Glutamatergic neuron (in vitro differentiated cells): ENCODE measurements at places on chromosomes 6 and 20. TPM values are rescaled to one million over a fixed set of nuclear protein-coding genes. Genes with fewer than 3 reads are reported as not detected.

GRCh38 chr20:3168829-3169590, 4.3 kb downstream of the LZTS3 start:
- no peak for DNase-seq

DNA sequence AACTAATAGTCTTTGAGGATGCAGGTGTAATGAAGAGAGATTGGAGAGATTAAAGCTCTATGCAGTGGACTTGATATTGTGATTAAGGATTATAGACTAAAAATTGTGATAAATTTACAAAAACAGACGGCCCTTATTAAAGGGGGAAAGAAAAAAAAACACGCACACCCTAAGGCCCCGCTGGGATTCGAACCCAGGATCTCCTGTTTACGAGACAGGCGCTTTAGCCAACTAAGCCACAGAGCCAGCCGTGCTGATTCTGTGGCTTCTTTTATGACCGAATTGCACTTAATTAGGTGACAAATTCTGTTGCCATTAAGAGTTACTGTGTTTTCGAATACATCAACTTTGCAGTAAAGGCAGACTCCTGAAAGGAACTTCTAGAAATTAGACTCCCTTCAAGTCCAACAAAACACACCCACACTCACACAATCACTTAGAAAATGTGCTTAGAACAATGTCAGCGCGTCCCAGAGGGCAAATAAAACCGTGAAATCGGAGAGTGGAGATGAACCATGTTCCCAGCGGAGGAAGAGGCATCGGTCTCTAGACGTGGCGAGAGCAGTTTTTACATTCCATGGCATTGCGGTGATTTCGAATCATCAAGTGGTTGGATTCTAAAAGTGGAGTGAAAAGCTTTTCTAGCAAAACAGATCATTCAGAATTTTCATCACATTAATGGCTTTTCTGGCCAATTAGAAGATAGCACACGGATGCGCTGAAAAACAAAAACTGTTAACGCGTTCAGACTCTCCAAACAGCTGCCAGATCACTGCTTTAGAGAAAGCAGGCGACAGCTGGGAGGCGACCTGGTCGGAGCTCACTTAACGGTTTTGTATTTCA, 122.6 kb downstream of the GPX5 start:
- DNase-seq: peak; percentile 79

GRCh38 chr20:64219202-64219601, 36.3 kb upstream of the PCMTD2 start:
- DNase-seq: no peak

- DNase-seq: no peak
Measured at GRCh38 chr20:62601714-62602113, 40.6 kb upstream of the SLCO4A1 start.

The UNC93A gene
- total RNA-seq: not detected

DNA sequence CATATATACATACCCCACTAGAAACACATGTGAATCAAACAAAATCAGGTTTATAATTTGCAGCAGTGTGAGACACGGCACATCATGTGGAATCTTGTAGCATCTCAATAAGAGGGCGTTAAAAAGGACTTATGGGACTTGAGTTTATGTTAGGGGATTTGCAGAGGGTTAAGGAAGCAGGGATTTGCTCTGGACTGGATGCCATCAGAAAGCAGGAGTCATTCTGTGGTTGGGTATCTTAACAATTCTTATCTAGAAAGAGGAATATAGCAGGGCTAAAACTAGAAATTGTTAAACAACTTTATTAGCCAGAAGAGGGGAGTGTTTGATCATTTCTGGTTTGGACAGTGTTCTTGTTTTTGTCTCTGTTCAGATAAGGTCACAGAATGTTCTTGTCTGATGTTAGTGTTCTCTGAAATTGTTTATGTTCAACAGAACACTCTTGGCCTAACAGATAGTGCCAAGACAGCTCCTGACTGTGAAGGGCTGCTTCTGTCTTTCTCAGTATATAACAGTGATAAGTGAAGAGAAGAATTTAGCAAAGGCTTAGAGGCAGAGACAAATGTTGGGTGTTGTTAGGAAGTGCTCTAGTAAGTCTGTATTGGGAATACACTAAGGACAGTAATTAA, 39.2 kb downstream of the LIN28B start:
- DNase-seq: no peak

The DOK5 gene
- 30.8 TPM for total RNA-seq

GRCh38 chr6:158793432-158793831, 25.7 kb downstream of the EZR start:
- DNase-seq: no peak

GRCh38 chr20:48657426-48658197, 170.2 kb downstream of the PREX1 start:
- peak; percentile 68 for DNase-seq

DNA sequence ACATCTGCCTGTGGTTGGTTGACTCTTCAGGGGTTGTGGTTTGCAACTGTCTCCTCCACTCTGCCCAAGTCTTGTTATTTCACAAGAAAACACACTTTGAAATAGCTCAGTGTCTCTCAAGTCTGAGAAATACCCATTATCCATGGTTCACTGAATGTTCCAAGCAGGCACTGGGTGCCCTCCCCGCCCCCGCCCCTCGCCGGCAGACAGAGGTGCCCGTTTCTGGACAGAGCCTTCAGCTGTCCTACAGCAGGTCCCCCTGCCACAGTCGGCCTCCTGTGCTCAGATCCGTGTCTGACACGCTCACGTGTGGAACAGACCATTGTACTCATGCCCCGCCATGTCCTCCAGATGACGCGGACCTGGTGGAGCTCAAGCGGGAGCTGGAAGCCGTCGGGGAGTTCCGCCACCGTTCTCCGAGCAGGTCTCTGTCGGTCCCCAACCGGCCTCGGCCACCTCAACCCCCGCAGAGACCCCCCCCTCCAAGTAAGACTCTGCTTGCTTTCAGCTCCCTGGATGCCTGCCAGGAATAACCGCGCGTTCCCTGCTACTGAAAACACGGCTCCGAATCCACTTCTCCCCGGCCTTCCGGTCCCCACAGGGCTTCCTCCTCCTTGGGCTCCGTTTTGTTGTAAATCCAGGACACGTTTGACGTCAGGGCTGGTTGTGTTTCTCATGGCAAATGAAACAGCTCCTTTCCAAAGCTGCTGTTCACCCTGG, 81.4 kb downstream of the SERAC1 start:
- no peak for DNase-seq

The MCCD1 gene
- not detected for total RNA-seq

The MDFI gene
- 7.9 TPM for total RNA-seq
